ENCODE measurements at places on chromosomes 4 and X.

- no peaks in the 10 kb centered on the region for H3K36me3 ChIP-seq
- no peak overlapping the region for H3K27ac ChIP-seq
- no peak for DNase-seq
These were observed 91.6 kb downstream of the SHROOM3 start for GRCh38 chr4:76526585-76526990.

DNA sequence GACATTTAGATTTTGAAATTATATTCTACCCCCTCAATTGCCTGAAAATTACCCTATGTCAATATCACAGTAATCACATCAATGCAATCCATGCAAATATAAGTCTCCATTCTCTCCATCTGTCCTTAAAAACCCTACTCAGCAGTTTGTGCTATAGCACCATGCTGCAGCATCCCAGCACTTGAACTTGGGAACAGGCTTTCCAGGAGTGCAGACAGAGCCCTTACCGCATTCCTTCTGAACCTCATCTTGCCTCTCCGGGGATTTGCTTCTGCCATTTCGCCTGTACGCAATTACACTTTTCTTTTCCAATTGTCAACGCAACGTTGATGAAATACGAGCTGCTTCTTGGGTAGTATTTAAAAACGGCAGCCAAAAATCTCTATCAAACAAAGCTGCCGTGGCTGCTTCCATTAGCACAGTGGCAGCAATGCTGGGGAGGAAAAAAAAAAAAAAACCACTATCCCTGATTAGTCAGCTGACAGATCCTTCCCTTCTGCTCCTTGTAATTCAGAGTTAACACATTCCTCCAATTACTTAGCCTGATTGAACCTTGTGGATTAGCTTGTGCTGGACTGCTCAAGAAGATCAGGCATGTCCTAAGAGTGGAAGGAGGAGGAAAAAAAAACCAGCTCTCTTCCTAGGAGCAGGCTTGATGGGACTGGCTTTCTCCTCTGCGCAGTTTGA lies 65.6 kb downstream of the MCF2 start:
- no peak overlapping the region for H3K4me3 ChIP-seq
- H3K36me3 ChIP-seq: no peaks in the 10 kb centered on the region
- no peaks in the 10 kb centered on the region for H3K4me1 ChIP-seq

DNA sequence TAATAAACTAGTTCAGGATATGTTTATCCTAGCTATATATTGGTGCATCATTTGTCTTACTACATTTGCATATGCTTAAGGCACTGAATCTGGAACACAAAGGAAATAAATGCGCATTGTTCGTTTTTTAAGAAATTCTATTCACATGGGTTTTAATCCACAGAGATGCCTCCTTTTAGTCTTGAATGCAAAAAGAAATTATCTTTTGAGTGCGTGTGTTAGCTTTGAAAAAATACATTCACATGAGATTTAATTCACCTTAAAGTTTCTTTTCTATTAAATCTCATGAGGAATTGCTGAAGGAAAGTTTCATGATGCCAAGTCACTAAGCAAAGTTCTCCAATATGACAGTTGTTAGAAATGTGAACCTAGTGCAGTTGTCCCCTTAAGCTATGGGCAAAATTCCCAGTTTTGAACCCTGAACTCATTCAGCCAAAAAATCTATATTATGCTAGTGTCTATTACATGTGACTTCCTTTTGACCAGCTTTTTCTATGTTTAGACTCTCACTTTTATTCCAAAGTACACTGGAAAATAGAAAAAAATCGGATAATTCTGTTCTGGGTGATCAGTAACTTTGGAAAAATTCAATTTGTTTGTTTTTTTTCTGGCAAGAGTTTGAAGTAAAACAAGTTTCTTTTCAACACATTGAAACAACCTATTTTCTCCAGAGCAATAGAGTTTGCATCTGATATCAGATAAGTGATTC lies 426.2 kb upstream of the MAGEB2 start:
- no peaks in the 10 kb centered on the region for H3K36me3 ChIP-seq
- H3K4me3 ChIP-seq: no peak overlapping the region

- no peak overlapping the region for H3K27ac ChIP-seq
- no peak overlapping the region for H3K4me3 ChIP-seq
- H3K36me3 ChIP-seq: no peaks in the 10 kb centered on the region
- no peaks in the 10 kb centered on the region for H3K4me1 ChIP-seq
These were observed 156.0 kb upstream of the FRG1 start for GRCh38 chr4:189784651-189785050.

DNA sequence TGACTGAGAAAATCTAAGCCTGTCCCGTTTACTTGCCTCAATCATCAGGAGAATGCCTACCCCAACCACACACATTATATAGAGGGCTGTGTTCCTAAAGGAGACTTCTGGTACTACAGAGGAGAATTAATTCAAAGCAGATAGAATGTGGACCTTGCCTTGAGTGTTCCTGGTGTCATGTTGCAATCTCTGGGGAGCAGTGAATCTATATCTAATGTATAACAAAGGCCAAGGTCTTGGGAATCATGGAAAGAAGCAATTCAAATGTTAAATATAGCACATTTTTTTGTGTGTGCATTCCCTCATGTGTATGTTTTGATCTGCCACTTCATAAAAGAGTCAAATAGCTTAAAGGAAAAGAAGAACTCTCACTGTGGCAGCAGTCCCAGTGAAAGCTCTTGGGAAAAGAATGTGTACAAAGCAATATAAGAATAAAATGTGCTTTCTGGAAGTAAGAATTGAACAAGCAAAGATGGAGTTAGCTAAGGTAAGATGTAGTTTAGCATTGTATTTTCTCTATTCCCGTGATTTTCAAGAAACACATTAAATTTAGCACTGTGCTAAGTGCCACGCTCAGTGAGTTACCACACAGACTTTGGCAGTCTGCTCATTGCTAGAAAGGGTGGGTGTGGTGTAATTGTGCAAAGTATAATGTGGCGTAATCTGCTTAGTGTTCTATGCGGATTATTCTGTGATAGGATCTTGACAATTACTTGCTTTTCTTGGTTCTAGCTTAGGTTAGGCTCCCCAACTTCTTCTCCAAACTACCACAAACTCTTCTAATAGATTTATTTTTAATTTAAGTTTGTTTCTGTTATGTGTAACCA lies 13.7 kb downstream of the ADH6 start:
- H3K4me1 ChIP-seq: no peaks in the 10 kb centered on the region
- H3K36me3 ChIP-seq: no peaks in the 10 kb centered on the region
- H3K27me3 ChIP-seq: no peaks in the 10 kb centered on the region

DNA sequence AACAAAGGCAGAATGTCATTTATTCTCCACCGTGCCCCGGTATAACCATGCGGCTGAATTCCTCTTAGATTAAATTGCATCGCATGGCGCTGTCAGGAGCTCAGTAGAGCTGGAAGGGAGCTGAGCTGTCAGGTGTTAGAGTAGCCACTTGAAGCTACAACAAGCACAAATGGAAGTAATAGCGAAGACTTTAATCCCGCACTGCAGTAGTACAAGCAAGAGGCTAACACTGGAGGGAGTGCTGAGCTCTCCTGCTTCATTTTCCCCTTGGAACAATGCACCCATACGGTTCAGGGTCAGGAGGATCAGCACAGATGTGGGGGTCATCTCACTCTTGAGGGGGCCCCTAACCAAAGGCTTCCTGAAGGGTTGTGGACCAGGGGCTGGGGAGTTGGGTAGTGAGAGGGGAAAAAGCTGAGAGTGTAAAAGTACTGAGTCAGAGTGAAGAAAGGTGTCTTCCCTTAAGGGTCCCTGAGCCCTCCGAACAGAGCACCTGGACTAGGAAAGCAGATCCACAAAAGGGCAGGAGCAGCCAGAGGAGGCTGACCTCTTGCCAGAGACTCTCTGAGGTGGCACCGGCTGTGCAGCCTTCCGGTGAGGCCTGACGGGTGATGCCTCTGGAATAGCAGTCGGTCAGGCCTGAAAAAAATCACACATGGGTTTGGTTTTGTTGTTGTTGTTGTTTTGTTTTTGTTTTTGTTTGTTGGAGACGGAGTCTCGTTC lies 36.0 kb upstream of the CBR4 start:
- no peaks in the 10 kb centered on the region for H3K27me3 ChIP-seq
- no peaks in the 10 kb centered on the region for H3K36me3 ChIP-seq
- H3K4me3 ChIP-seq: no peak overlapping the region
- DNase-seq: no peak
- H3K27ac ChIP-seq: no peak overlapping the region
- H3K4me1 ChIP-seq: no peaks in the 10 kb centered on the region

- no peak for DNase-seq
- H3K4me3 ChIP-seq: no peak overlapping the region
- no peaks in the 10 kb centered on the region for H3K4me1 ChIP-seq
- no peak overlapping the region for H3K27ac ChIP-seq
- H3K36me3 ChIP-seq: no peaks in the 10 kb centered on the region
These were observed 22.3 kb upstream of the HERC3 start for GRCh38 chr4:88570001-88570400.

- H3K4me1 ChIP-seq: peaks cover 5% of the 10 kb centered on the region
- H3K4me3 ChIP-seq: no peak overlapping the region
- no peaks in the 10 kb centered on the region for H3K27me3 ChIP-seq
- no peak overlapping the region for H3K27ac ChIP-seq
These were observed 21.9 kb upstream of the P2RY8 start for GRCh38 chrX:1558761-1559468.

DNA sequence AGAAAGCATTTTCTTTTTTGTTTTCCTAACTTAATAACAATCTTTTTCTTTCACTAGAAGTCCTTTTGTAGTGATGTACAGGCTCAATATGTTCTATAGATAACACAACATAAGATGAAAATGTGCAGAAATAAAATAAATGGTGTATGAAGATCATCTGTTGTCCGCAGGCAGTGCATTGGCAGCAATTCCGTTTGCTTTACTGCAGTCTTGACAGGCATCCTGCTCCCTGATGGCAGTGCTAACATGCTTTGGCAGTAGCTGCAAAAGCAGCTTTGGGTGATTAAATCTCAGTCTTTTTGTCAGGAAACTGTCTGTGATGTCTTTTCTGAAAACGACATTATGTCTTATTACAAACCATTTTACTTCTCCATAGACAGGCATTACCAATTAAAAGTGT lies 131.4 kb downstream of the TRAM1L1 start:
- H3K4me3 ChIP-seq: no peak overlapping the region
- H3K4me1 ChIP-seq: no peaks in the 10 kb centered on the region
- no peaks in the 10 kb centered on the region for H3K27me3 ChIP-seq
- DNase-seq: no peak
- no peaks in the 10 kb centered on the region for H3K36me3 ChIP-seq
- no peak overlapping the region for H3K27ac ChIP-seq

DNA sequence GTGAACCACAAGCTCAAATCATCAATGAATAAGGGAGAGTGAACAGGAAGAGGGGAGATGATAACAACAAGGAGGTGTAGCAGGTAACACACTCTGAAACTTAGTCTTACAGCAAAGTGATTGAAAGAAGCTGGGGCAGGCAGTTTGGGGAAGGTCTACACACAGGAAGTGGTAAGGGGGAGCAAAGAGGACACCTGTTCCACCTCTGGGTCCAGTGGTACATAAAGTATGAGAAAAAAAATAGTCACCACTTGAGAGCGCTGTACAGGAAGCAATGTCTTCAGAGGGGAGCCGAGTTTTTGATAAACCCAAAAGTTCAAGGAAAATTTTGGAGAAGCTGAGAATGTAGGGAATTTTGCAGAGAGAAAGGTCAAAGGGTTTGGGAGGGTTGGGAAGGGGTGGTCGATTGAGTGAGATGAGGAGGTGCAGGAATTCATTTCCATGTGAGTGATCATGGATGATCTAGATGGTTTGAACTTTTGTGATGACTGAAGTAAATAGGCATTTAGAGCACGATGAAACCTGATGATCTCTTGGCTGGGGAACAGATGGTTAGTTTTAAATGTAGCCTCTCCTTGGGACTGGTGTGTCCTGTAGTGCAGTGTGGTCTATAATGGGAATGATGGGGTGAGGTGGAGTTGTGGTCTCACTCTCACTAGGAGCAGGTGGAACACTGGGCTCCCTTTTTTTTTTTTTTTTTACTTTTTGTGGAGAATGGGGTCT lies 142.0 kb downstream of the RBMX2 start:
- peak; percentile 5 for DNase-seq
- no peaks in the 10 kb centered on the region for H3K27me3 ChIP-seq
- no peaks in the 10 kb centered on the region for H3K36me3 ChIP-seq

DNA sequence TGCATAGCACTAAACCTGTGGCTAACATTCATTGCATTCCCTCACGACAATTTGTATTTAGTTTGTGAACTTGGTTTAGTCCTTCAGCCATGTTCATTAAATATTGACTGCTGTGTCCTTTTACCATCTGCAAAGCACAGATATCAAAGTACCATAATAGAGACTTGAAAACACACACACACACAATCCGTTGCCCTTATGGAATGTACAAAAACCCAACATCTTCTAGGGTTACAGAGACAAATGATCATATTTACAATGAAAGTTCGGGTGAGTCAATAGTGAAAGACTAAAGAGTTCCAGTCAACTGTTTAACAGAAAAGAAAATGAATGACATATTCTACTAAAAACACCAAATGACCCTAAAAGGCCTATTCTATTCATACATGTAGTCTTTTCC lies 50.8 kb upstream of the TXK start:
- H3K36me3 ChIP-seq: no peaks in the 10 kb centered on the region
- no peaks in the 10 kb centered on the region for H3K27me3 ChIP-seq
- no peak overlapping the region for H3K27ac ChIP-seq
- H3K4me3 ChIP-seq: no peak overlapping the region

DNA sequence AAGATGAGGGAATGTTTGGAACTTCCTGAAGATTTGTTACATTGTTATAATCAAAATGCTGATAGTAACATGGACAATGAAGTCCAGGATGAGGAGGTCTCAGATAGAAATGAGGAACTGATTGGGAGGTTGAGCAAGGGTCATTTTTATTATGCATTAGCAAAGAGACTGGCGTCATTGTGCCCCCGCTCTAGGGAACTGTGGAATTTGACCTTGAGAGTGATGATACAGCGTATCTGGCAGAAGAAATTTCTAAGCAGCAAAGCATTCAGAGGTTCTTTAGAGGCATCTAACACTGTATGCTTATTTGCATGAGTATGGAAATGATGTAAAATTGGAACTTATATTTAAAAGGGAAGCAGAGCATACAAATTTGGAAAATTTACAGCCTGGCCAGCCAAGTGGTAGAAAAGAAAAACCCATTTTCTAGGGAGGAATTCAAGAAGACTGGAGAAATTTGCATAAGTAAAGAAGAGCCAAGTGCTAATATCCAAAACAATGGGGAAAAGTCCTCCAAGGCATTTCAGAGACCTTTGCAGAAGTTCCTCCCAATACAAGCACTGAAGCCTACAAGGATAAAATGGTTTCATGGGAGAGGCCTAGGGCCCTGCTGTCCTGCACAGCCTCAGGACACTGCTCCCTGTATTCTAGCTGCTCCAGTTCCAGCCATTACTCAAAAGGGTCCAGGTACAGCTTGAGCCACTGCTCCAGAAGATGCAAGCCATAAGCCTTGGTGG lies 483.0 kb upstream of the NDST4 start:
- no peaks in the 10 kb centered on the region for H3K27me3 ChIP-seq
- DNase-seq: no peak
- H3K27ac ChIP-seq: no peak overlapping the region
- H3K36me3 ChIP-seq: no peaks in the 10 kb centered on the region
- H3K4me1 ChIP-seq: no peaks in the 10 kb centered on the region
- H3K4me3 ChIP-seq: no peak overlapping the region

DNA sequence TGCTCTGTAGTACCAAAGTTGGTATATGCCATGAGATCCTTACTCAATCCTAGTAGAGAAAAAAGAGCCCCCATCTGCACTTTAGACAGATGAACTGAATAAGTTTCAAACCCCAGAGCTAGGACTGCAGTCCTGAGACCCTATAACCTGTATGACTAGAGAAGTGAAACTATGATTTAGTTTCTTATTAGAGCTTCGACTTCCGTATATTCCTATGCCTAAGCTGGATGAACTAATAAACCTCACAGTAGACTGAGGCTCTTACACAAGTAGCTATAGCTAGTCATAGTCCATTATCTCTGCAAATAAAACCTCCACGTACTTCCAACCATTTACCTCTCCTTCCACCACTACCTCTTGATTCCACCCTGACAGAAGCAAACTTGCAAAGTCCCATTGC lies 6.3 kb upstream of the OTUD4 start:
- H3K4me1 ChIP-seq: no peaks in the 10 kb centered on the region
- DNase-seq: no peak
- H3K4me3 ChIP-seq: no peak overlapping the region
- peaks cover 2% of the 10 kb centered on the region for H3K27me3 ChIP-seq
- H3K36me3 ChIP-seq: no peaks in the 10 kb centered on the region
